Glomerular endothelial cell (primary cell): ENCODE measurements at places on chromosomes 7 and 10. TPM values are rescaled to one million over a fixed set of nuclear protein-coding genes. Genes with fewer than 3 reads are reported as not detected.

GRCh38 chr10:86305521-86305920 lies 61.1 kb downstream of the GRID1 start:
- DNase-seq, result no peak

DNA sequence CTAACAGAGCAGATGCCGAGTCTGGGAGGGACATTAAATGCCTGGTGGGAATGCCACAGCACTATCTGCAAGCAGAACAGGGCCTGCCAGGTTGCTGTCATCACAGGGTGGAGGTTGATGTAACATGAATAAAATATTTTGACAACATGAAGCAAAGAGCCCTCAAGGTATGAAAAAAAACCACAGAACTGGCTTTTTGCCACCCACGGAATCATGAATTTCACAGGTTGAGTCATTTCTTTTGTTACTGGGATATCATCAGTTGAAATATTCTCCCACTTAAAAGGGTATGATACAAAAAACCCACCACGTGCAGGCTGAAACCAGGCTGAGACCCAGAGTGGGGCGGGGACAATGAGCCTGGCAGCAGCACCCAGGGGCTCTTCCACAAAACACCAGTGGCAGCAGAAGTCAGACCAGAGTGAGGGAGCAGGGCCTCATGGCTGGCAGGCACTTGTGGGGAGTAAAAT lies 220.1 kb downstream of the TNS3 start:
- DNase-seq, result no peak

- DNase-seq, result no peak
These were observed 87.6 kb downstream of the XRCC2 start for GRCh38 chr7:152588350-152588749.

The PIK3CG gene
- total RNA-seq, result 8.8 and 14.8 TPM in 2 replicates

The GIMAP7 gene
- 13.5 and 34.5 TPM in 2 replicates for total RNA-seq

The CTAGE15 gene
- not detected in 2 replicates for total RNA-seq

DNA sequence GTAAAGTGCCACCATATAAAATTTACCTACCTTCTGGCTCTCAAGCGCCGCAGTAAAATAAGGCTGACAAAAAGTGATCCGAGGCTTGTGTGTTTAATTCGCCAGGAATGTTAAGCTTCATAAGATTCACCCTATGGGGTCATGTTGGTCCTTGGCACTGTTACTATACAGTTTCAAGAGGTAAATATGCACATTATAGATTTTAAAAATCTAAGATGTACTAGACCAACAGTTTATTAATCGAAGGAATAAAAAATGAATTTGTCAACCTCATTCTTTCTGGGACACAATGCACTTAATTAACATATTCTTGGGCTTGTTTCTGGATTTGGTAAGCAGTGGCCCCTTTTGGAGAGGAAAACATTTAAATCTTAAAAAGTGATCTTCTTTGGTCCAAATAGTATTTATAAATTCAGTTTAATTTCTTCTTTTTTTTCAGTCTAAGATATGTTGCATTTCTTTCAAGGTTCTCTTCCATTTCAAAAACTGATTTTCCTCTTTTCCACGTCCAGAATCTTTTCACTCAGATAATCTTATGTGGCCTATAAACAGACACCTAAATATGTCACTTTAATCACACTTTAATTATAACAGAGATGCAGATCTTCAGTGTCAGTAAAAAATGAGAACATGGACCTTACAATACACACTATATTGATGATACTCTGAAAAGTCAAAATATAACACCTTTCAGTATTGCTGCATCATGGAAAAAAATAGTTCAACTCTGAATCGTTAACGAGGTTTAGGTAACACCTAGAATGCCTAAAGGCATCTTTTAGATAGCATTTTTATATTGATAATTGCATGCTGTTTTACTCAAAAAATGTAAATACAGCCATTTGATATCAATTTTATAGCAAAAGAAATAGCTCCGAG lies 3.8 kb upstream of the SKIDA1 start:
- DNase-seq, result no peak

DNA sequence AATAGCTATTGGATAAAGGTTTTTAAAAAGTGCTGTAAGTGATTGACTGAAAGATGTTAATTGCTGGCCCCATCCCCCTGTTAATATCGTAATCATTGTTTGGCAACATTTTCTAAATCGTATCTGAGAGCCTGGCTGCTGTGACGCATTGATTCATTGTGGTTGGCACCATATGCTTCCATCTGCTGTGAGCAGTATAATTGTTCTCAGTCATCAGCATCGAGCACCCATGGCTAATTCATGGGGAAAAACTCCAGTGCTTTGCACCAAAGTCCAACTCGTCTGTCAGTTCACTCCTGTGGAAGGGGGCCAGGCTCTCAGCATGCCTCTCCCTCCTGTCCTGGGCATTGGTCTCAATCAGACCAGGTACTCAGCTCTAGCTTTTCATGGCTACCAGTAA lies 205.2 kb downstream of the STK31 start:
- no peak for DNase-seq

The MOGAT3 gene
- not detected in 2 replicates for total RNA-seq

GRCh38 chr10:121655254-121656144 lies 57.3 kb upstream of the FGFR2 start:
- DNase-seq, result no peak

GRCh38 chr10:114631090-114631665 lies 26.9 kb downstream of the ABLIM1 start:
- no peak for DNase-seq

The THSD7A gene
- total RNA-seq, result 15.5 and 31.6 TPM in 2 replicates

DNA sequence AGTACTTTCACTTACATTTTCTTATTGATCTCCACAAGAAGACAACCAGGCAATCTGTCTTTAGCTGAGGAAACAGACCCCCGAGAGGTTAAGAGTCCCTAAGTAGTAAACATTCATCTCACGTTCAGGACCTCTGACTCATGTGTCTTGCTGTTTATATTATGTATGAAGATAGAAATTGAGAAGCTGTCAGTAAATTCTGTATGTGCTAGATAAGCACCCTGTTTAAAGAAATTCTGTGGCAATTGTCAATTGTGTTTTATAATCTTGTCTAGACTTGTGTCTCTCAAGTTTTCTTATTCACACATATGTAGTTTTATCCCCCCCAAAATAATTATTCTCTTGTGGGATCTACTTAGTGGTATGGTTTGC lies 14.5 kb downstream of the ADK start:
- no peak for DNase-seq

DNA sequence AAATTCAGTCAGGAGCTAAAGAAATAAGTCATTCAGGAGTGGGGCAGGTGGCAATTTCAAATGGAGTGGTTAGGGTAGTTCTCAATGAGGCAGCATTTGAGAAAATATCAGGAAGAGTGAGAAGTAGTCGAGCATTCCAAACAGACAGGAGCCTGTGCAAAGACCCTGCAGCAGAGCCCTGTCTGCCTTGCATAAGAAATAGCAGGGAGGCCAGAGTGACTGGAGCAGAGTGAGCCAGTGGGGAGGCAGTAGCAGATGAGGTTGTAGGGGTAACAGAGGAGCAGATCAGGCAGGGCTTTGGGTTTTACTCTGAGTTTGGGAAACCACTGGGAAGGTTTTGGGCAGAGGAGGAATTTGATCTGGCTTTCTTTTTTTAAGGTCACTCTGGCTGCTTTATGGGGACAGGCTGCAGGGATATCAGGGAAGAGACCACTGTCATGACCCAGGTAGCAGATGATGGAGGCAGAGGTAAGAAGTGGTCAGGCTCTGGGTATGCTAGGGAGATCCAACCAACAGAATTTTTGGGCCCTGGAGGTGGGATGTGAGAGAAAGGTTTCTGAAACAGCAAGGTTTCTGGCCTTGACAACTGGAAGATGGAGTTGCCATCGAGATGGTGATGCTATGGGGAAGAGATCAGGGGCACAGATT lies 1.3 kb upstream of the BLVRA start:
- DNase-seq, result no peak

The NUTM2E gene
- total RNA-seq, result 0.19 and 0.23 TPM in 2 replicates

The TRIM50 gene
- total RNA-seq, result not detected in 2 replicates

DNA sequence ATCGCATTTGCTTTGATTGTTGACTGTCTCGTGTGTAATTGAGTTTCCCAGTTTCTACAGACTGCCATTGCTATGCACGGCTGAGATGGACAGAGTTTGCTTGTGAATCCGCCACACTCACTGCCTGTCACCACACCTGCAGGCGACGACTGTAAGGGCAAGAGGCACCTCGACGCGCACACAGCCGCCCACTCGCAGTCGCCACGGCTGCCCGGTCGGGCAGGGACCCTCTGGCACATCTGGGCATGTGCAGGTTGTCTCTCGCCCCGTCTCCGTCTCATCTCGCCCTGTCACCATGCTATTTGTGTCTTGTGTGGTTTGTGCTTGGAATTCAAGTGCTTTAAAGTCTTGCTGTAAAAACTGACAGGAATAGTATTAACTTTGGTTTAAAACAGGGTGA lies 17.5 kb downstream of the SUN1 start:
- no peak for DNase-seq

- no peak for DNase-seq
These were observed 614.7 kb upstream of the FOXK1 start for GRCh38 chr7:4067476-4067760.

- no peak for DNase-seq
These were observed 214.9 kb downstream of the LRMDA start for GRCh38 chr10:75646218-75646915.

DNA sequence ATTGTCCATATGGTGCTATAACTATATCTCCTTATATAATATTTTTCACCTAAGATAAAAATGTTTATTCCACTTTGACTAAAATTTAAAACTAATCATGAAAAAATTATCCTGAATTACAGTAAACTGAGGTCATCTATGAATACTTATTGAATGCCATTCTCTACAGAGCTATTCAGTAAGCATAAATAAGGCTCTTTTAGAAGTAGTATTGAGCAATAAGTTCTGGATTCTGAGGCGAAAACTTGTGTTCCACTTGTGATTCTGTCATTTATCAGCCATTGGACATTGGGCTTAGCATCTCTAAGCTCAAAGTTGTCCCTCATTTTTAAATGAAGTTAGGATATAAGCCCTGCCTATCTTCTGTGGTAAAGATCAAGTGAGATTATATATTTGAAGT lies 130.8 kb downstream of the WNT2 start:
- DNase-seq, result no peak

DNA sequence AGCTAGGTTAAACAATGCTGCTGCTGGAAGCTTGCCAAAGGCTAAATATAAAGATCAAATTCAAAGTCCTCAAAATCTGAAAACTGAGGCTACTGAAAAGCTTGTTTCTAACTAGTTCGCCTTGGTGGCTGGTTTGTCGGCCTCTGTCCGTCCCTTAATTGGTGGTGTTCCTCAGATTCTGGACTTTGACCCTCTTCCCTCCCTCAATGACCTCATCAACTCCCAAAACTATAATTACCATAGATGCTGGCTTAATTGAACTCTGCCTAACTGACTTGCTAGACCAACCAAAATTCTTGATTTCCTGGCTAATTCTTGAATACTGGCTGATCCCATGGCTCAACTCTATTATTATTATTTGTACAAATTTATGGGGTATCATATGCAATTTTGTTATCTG lies 15.6 kb downstream of the ARHGAP21 start:
- no peak for DNase-seq

- no peak for DNase-seq
These were observed 25.7 kb upstream of the FAM133B start for GRCh38 chr7:92615861-92616260.

The DYNC1I1 gene
- 0.44 and 2.2 TPM in 2 replicates for total RNA-seq

DNA sequence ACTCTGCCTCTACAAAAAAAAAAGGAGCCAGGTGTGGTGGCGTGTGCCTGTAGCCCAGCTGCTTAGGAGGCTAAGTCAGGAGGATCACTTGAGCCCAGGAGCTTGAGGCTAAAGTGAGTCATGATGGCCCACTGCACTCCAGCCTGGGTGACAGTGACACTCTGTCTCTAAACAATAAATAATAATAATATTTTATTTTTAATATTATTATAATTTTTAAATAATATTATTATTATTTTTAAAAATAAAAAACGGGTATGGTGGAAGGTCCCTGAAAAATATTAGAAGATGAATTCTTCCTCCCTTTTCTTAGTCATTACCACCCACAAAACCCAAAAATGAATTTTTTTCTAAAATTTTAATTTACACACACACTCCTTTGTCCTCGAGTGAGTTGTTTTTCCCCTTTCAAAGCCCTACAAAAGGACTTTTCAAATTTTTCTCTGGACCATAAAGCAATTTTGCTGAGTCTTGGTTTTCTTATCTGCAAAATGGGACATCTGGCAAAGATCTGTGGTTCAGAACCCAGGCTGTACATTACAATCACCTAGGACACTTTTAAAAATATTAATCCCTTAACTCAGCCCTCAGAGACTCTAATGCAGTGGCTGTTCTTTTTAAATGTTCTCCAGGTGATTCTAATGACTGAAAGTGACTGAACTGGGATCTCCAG lies 174.0 kb upstream of the NEBL start:
- no peak for DNase-seq

The ELMO1 gene
- 27.9 and 62.2 TPM in 2 replicates for total RNA-seq

The NPSR1 gene
- total RNA-seq, result not detected in 2 replicates

GRCh38 chr7:78111386-78111785 lies 312.8 kb downstream of the PHTF2 start:
- DNase-seq, result no peak

DNA sequence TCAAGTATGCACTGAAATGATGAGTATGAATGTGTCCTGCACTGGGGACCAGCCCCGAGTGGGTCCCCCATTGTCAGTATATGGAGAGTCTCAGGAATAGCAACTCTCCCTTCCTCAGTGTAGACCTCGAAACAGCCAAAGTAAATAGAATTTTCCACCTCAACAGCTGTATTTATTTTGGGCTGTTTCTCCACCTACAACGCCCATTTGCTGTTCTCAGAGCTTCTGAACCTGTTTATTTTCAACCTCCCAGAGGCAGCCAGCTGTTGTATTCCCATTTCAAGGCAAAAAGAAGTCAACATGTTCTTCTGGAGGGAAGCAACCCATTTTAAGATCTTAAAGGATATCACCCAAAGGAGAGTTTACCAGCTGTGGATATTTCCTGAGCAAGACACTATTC lies 59.6 kb upstream of the BICC1 start:
- DNase-seq, result no peak
